Breast epithelium (tissue), 4 donors: ENCODE measurements at places on chromosomes 2 and 18. TPM values are rescaled to one million over a fixed set of nuclear protein-coding genes. Genes with fewer than 3 reads are reported as not detected.

PIEZO2 gene
- 11.4 TPM for total RNA-seq

GKN2 gene
- total RNA-seq = not detected

DNA sequence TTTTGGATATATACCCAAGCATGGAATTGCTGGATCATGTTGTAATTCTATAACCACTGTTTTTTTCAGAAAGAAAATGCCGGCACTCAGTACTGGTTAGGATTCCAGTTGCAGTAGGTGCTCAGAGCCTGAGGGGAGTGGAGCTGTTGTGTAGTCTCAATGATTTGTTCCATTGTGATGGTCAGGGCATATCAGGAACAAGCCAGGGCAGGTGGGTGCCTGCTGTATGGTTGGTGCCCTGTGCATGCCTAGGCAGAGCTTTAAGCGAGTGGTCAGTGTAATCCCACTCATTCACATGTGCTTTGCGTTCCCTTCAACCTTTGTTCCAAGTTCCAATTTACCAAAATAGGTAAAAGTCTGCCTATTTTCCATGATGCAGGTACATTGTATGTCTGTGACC is 100.9 kb downstream of the FHOD3 start:
- H3K4me3 ChIP-seq = no peak overlapping the region
- peak overlapping the region; percentile 77 for H3K27ac ChIP-seq
- H3K36me3 ChIP-seq = no peaks in the 10 kb centered on the region
- no peaks in the 10 kb centered on the region for H3K4me1 ChIP-seq
- no peaks in the 10 kb centered on the region for H3K27me3 ChIP-seq
- peak; percentile 72 for DNase-seq

DNA sequence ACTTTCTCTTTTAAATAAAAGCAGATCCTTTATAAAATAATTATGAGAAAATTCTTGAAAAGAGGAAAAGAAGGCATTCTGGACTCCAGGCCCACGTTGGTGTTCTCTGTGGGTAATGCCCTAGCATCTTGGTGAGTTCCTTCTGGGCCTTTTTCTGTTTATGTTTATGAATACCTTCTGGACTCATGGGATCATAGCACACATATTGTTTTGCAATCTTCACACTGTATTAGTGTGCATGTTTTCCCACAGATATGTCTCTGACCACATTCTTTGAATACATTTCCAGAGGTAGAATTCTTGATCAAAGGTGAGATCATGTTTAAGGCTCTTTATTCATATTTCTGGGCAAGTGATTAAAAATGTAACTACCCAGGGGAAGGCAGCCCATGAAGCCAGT is 15.9 kb downstream of the GLI2 start:
- no peak overlapping the region for H3K4me3 ChIP-seq
- DNase-seq = no peak
- no peaks in the 10 kb centered on the region for H3K4me1 ChIP-seq
- H3K36me3 ChIP-seq = no peaks in the 10 kb centered on the region

DNA sequence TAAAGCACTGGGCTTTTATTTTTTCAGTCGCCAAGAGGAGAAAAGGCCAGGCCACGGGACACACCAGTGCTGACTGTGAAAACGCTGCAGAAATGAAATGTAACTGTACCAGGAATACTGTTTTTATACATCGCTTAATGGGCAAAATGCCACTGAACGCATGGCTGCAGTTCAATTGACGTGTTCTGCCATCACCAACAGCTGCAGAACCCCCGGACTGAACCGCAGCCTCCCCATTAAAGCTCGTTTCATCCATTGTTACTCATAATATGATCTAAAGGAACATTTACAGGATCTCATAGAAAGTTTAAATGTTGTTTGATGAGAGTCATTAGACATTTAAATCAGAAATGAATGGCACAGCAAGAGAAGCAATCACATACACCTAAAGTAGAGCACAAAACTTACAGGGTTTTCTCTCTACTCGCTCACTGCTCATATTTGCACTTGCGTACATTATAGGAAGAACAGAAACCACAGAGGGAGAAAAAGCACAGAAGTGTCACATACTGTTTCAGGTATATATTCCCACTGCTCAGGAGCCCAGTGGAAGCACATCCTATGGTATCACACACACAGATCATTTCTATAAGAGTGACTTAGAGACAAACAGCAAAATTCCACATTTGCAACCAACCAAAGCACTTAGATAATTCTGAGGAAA is 35.3 kb downstream of the TCF4 start:
- no peak overlapping the region for H3K4me3 ChIP-seq
- no peaks in the 10 kb centered on the region for H3K36me3 ChIP-seq
- H3K27me3 ChIP-seq = no peaks in the 10 kb centered on the region

GRCh38 chr18:72697706-72698105 is 153.6 kb upstream of the CBLN2 start:
- H3K36me3 ChIP-seq = no peaks in the 10 kb centered on the region
- H3K27ac ChIP-seq = no peak overlapping the region
- DNase-seq = no peak
- H3K27me3 ChIP-seq = no peaks in the 10 kb centered on the region
- H3K4me1 ChIP-seq = no peaks in the 10 kb centered on the region
